Activated CD4-positive, alpha-beta T cell treated with anti-CD3 and anti-CD28 coated beads for 4 hours (primary cell): ENCODE measurements at places on chromosomes 11 and 22.
A peak's percentile ranks its signal among the peaks of the same experiment; 100 is the strongest.

GRCh38 chr11:7569044-7569443 is 55.2 kb downstream of the PPFIBP2 start:
- no peak for DNase-seq

GRCh38 chr11:44774731-44775130 is 48.0 kb downstream of the TSPAN18 start:
- no peak for DNase-seq

- no peak for DNase-seq
These were observed 144.0 kb upstream of the GRK3 start for GRCh38 chr22:25420471-25420924.

- DNase-seq, result no peak
These were observed 10.5 kb downstream of the GRK2 start for GRCh38 chr11:67276781-67277230.

DNA sequence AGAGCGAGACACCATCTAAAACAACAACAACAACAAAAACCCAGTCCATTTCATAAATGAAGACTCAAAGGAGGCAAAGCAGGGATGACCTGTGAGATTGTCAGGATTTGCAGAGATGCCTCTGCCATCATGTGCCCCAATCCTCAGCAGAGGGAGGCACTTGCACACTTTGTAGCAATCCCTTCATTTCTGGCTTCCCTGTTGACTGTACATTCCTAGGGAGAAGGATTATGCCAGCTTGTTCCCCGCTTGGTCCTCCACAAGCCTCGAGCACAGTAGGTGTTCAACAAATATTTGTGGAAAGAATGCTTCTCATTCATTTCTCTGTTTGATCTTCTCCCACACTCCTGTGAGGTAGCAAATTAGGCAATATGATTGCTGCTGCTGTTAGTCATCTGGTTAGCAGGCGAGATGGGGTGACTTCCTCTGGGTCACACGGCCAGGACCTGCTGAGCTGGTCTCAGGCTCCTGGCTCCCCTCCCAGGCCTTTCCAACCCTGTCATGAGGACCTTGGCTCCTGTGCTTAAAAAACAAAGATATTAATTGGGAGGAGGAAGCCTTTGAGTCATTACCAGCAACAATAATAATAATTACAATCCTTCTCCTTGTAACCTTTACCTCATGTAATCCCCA is 34.1 kb downstream of the LIF start:
- DNase-seq, result no peak

GRCh38 chr11:21628641-21629040 is 564.2 kb upstream of the ANO5 start:
- DNase-seq, result no peak

DNA sequence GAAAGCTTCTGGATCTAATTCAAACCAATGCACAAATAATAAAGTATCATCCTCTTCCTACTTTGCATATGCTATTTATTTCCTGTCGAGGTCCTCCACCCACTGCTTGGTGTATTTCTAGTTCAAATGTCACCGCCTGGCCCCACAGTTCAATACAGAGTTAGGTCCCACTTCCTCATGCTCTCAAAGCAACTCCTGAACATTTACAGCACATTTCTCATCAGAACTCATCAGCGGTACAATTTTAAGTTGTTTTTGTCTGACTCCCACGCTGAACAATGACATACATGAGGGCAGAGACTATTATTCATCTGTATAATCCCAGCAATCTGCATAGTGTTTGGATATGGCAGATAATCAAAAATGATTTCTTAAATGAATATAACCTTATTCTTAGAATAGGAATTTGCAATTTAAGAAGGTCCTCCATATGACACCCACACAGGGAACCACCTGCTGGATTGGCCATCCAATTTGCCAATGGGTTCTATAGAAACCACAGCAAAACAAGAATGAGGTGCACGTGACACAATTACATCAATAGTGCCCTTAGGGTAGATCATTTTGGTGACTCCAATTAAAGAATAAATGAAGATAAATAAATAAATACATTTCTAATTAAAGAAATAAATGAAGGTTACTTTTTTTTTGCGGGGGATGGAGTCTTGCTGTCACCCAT is 54.2 kb downstream of the SLC25A17 start:
- peak; percentile 11 for DNase-seq

DNA sequence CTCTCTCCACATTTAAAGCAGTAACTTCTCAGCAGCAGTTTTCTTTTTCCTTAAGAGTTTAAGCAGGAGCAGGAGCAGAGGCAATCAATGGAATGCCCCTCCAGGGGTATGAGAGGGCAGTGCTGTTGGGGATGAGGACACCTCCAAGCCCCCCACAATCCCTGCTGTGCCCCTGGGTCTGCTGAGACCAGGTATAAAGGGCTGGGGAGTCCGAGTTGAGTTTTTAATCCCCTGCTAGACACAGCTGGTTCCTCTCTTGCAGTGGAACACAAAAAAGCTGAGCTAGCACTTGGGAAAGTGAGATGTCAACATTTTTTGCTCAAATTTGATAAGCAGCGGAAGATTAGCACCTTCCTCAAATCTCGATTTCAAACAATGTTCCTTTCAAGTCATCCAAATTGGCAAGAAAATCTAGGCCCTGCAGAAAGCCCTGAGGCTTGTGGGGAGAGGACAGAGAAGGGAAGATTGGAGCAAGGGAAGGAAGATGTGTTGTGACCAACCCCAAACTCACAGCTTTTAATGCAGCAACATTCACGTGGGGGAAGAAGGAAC is 581.9 kb downstream of the SOX6 start:
- no peak for DNase-seq

- DNase-seq, result no peak
These were observed 154.1 kb downstream of the CTTN start for GRCh38 chr11:70552167-70553150.

DNA sequence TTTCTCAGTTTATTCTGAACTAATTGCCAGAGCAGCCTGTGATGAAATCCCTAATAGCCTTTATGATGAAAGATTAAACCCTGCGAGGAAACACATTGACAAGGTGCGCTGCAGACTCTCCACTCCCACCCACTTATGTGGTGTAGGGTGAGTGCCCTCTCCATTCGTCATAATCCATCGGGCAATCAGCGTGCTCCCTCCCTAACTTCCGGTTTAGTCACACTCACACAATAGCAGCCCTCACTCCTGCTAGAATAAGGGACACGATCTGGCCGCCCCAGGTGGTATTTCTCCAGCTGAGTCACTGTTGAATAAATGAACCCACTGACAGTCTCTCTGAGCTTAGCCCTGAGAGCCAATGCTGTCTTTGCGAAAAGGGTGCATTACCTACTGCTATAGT is 188.3 kb downstream of the OPCML start:
- DNase-seq, result no peak

GRCh38 chr11:113519989-113520613 is 44.9 kb upstream of the DRD2 start:
- DNase-seq, result no peak

DNA sequence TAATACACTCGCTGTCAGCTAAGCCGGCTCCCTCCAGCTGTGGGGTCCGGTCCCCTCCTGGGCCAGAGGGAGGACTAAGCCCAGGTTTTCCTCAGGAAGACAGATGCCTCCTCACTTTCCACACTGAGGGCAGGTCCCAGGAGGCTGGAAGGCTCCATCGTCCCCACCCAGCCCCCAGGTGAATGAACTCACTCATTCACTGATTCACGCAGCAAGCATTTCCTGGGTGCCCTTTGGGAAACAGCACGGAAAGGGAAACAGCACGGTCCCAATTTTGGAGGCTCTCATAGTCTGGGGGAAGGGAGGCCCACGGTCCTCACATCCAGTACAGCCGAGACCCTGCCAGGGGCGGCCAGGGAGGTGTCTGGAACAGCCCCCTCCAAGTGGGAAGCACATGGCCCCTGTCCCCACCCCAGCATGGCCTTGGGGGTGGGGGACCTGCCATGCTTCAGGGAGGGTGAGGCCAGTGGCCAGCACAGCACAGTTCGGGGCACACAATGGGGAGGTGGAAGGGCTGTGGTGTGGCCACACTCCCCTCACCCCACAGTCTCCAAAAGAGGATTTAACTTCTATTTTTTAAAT is 9.3 kb upstream of the TH start:
- no peak for DNase-seq

DNA sequence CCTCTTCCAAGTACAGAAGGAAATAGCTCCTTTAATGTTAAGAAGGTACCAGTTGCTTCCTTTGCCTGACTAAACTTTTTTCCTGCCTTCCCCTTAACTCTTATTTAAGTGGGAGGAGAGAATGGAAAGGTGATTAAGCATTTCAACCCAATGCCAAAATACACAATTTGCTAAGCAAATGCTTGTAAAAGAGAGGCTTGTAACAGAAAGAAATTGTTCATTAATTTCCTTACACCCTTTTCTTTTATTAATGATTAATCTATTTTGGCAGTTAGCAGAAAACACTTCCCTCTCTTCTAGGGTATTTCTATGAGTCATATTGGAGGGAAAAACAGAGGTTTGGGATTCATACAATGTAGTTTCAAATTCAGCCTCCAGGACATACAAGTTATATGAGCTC is 427.6 kb upstream of the FAT3 start:
- DNase-seq, result no peak

DNA sequence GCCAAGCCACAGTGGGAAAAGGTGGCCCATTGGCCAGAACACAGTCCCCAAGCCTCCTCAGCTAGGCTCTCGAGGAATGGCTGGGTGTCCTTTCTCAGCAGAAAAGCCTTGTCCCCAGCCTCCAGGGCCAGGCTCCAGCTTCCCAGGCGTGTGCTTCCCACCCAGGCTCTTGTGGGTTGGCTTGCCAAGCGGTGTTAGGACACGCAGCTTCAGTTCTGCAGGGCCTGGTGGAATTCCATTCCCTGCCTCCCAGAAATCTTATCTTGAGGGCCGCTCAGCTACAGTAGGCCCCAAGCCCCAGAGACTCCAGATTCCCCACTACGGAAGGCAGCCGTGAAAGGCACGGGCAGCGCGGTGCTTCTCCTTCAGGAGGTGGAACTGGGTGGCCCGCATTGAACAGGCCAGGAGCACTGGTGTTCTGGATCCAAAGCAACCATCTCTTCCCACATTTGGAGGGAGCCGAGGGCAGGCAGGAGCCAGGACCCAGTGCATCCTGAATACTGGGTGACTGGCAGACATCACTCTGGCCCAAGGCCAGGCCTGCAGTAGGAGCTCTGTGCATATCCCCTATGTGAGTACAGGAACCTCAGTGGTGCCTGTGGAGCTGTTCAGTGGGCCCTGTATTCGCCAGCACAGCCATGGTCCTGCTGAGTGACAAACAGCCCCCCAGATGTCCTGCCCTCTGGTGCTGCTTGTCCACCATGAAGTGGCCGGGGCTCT is 16.7 kb upstream of the KCNQ1OT1 start:
- DNase-seq, result no peak

- DNase-seq, result no peak
These were observed 22.9 kb upstream of the MUC5B start for GRCh38 chr11:1199751-1200610.

GRCh38 chr22:19871845-19872778 is 17.4 kb upstream of the GNB1L start:
- no peak for DNase-seq

DNA sequence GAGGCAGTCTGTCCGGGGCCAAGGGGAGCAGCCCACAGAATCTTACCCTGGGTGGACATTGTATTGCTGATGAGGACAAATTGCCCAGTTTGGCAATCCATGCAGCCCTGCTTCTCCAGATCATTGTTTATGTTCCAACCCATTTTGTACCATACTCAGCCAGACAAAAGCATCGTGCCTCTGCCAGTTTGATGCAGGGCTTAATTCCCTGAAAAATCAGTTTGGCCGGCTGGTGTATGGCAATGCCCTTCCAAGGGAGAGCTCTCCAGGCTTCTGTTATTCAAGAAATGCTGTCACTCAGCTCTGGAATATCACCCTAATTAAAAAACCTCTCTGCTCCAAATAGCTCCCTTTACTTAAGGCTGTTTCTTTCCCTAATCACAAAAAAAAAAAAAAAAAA is 697.7 kb downstream of the TBC1D22A start:
- DNase-seq, result no peak

GRCh38 chr11:17974246-17974645 is 38.6 kb downstream of the SERGEF start:
- DNase-seq, result no peak

GRCh38 chr11:35180317-35181233 is 41.6 kb downstream of the CD44 start:
- DNase-seq, result no peak
